RCC 7860 (cell line): ENCODE measurements at places on chromosomes 6 and 20.

DNA sequence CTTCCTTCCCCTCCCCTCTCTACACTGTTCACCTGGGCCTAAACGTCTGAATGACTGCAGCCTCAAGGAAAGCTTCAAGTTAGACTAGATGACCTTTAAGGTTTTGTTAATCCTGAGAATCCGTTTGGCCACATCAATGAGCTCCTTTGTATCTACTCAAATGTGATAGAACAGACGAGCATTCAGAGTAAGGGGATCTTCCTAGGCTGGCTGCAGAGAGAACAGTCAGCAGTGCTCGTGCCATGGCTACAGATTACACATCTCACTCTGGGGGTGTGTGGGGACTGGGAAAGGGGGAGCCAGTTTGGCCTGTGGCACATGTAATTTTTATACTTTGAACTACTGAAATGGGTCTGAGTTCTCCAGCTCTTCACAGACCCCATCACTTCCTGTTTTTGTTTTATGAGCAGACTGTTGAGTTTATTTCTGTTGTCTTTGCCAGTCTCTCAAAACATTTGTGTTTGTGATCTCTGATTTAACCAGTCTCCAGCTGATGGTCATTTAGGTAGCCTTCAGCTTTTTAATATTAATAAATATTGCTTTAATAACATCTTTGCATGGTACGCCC lies 50.9 kb downstream of the KCNS1 start:
- DNase-seq, result no peak

- DNase-seq, result no peak
Measured at GRCh38 chr6:128282961-128283360, 237.4 kb downstream of the PTPRK start.

- DNase-seq, result no peak
Measured at GRCh38 chr6:11174242-11174611, 58.2 kb downstream of the NEDD9 start.

DNA sequence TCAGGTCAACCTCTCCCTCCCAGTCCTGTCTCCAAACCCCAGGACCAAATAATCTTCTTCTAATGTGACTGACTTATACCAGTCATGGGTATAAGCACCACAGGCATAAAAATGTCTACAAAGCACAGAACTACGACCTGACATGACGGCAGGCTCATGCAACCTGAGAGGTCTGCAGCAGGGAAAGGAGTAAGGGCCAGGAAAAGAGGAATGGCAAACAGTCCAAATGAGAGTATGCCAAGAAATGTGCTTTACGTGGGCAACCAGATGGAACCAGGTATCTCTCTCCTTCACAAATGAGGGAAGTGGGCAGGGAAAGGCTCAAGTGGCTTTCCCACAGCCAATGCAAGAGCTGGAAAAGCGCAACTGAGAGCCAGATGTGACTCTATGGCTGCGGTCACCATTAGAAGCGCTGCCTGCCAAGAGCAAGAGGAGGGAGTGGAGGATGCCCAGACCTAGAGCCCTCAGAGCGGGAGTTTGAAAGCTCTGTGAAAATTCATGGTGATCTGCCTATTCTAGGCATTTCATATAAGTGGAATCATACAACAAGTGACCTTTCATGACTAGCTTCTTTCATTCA lies 6.0 kb downstream of the APMAP start:
- no peak for DNase-seq

- no peak for DNase-seq
Measured at GRCh38 chr6:132252113-132252512, 149.2 kb downstream of the MOXD1 start.

- DNase-seq, result no peak
Measured at GRCh38 chr6:44672086-44672485, 284.6 kb downstream of the CDC5L start.

GRCh38 chr6:4635666-4636065 lies 140.5 kb upstream of the CDYL start:
- no peak for DNase-seq

DNA sequence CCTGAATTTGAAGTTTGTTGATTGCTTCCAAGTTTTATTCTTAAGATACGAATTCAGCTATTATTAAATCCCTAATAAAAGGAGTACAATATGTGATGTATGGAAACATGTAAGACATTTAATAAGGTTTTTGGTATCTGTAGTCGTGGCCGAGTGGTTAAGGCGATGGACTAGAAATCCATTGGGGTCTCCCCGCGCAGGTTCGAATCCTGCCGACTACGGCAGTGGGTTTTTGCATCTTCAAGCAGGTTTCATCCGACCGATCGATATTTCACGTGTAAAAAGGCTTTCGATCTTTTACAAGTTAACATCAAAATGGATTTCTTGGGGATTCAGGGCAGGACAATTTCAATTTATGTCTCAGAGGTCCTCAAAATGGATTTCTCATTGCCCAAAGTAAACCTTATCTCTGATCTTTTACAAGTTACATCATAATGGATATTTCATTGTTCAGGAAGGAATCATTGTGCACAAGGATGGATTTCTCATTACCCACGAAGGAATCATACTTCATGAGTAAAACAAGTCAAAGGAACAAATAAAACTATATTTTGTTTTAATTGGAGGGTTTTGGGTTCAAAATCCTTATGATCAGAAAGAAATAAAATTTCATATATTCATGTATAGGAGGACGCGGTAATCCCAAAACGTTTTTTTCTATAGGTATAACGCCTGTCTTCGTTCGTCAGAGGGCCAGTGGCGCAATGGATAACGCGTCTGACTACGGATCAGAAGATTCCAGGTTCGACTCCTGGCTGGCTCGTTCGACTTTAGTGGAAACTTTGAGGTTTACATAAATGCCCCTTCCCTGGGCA lies 37.3 kb upstream of the BTN3A2 start:
- peak; percentile 61 for DNase-seq

DNA sequence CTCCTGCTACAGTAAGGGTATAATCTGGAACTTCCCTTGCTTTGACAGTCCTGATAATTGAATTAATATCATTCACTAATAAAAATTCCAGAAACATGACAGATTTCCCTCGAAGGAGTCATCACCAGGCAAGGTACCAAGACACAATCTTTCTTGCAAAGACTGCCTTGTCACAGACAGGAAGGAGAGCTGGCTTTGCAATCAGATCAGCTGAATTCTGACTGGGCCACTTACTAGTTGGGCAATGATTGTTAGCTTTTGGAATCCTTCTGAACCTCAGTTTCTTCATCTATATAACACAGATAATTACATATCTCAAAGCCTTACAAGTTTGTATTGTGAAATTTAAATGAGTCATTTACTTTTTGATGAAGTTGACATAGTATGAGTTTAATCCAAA lies 344.2 kb downstream of the RFPL4B start:
- DNase-seq, result peak; percentile 61

DNA sequence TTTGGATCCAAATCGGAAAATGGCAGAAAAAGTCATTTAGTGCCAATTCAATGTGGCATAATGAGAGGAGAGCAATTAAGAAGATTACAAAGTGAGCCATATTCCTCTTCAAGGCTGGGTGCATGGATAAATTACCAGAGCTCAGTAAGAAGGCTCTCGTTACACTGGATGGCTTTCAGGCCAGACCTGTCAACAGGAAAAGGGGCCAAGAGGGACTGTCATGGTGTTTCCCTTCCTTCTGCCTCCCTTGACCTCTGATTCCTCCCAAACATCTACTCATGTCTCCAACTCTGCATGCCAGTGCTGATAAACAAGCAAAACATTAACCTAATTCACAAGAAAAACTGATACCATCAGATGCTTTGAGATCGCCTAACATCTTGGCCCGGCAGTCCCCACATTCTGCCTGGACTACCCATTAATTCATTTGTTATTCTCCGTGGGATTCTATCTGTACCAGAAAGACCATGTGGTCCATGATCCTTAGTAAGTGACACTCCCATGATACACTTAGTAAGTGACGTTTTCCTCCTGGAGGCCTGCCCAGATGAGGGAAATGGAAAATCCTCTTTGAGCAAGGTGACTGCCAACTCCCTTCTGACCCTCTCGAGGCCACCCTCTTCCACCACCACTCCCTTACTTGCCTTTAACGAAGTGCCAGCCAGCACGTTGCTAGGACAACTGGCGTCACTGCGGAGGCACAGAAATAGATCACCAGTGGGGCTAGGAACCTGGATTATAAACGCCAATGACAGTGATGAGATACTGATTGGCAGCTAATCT lies 239.2 kb downstream of the GMPR start:
- DNase-seq, result no peak

- DNase-seq, result no peak
Measured at GRCh38 chr6:1630212-1630770, 20.6 kb downstream of the FOXC1 start.

DNA sequence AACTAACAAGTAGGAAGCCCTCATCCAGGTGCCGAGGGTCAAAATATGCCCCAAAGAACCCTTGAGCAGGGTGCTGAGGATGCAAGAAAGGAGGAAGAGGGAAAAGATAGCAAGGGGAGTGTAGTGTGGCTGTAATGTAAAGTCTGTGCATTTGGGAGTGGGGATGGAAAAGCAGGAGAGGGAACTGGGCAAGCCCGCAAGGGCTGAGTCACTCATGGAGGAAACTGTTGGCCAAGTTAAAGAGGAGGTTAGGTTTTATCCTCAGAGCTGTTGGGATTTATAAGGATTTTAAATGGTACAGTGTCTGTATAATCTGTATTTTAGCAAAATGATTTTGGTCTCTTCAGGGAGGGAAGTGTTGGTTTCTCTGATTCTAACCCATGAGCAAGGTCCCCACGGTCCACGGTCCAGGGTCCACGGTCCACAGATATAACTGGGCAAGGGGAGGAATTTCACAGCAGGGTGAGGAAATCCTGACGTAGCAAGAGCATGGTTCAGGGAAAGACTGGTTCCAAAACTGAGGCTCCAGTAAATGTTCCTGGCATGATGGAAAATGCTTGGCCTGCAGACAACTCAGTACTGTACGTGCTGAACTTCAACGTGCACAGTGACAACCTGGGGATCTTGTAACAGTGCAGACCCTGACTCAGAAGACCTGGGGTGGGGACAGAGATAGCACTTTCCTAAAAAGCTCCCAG lies 759.8 kb downstream of the PTPRT start:
- no peak for DNase-seq

DNA sequence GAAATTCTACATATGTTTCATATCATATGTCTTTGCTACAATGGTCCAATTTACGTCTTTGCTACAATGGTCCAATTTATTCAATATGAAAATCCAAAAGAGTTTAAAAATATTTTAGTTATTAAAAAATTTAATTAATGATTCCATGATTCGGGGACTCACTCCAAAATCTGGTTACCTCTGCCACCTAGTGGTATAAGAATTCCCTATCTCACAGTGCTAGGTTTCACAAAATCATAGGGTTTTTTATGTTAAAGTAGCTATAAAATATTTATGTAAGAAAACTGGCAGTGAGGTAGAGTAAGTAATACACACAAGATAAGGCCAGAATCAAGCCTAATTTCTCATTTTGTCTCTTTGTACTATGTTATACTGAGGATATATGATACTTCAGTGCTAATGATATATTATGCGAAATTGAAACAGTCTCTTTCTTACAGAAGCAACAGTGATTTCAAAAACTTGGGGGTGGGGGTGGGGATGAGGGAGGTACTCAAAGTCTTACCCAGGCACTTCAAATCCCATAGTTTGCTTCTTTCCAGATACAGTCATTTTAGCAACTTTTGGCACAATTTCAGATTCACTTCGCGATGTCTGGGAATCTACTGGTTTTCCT lies 52.3 kb downstream of the HBS1L start:
- no peak for DNase-seq

- peak; percentile 53 for DNase-seq
Measured at GRCh38 chr20:36181934-36182603, 27.5 kb downstream of the EPB41L1 start.

DNA sequence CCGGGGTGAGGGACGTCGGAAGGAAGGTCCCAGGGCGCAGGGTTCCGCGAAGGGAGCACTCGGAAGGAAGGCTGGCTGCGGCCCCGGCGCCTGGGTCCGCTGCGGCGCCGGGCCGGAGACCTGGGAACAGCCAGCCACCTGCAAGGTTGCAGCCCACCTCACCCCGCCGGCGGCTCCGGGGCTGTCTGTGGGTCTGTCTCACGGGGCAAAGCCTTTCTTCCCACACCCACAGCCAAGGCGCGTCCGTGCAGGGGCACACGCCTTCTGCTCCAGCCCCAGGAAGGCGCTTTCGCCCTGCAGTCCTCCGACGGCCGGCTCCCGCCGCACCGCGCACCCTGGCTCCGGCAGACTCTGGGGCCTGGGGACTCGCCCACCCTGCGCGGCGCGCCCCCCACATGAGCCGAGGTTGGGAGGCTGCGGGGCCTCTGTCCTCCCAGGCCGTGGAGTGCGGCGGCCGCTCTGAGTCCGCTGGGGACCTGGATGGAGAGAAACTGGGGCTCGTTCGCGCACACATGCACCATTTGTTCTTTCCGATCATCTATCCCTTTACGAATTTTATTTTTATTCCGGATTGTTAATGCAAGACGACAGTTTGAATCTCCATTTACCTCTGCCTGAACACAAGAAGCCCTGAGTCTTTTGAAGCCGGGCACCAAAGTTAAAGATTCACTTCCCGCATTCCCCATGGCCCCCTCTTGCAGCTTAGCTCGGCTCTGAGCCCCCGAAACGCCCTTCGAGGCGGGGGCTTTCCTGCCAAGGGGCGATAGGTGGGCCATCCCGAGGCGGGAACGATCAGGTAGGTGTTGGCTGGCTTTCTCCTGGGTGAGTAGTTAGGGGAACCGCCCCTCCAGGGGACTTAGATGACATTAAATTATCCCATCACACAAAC lies 4.5 kb upstream of the FOXC1 start:
- no peak for DNase-seq

DNA sequence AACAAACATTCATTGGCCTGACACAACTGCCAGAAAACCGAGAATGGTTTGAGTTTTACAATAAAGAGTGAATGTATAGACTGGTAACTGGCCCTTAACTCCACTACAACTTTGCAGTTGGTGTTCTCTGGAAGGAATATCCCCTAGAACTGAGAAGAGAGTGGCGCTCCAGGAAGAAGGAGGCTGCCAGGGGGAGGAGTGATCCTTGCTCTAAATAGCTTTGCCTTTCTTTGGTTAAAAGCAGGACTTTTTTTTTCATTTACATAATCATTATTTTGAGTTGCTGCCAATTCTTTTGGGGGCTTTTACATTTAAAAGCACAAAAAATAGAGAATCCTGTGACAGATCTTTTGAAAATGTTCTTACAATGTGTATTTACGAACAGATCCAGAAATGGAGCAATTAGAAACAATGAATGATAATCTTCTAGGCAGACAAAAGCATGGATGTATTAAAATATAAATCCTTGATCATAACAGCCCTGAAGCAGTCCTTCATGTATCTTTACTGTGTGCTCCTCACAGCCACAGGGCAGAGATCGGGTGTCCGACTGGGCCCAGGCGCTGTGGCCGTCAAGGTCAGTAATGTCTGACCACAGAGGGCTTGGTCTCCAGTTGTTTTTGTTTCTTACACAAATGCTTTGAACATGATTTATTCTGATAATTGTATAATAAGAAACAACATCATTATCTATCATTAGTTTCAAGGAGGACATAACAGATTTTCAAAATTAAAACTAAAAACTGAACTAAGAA lies 612.2 kb downstream of the HDGFL1 start:
- no peak for DNase-seq
